Activated CD4-positive, CD25-positive, alpha-beta regulatory T cell treated with anti-CD3 and anti-CD28 coated beads, Interleukin-2, amount 50 U/mL, for 16 hours (primary cell): ENCODE measurements at places on chromosomes 12 and 14.

GRCh38 chr12:108268397-108268796, 70.7 kb downstream of the CMKLR1 start:
- DNase-seq: no peak

DNA sequence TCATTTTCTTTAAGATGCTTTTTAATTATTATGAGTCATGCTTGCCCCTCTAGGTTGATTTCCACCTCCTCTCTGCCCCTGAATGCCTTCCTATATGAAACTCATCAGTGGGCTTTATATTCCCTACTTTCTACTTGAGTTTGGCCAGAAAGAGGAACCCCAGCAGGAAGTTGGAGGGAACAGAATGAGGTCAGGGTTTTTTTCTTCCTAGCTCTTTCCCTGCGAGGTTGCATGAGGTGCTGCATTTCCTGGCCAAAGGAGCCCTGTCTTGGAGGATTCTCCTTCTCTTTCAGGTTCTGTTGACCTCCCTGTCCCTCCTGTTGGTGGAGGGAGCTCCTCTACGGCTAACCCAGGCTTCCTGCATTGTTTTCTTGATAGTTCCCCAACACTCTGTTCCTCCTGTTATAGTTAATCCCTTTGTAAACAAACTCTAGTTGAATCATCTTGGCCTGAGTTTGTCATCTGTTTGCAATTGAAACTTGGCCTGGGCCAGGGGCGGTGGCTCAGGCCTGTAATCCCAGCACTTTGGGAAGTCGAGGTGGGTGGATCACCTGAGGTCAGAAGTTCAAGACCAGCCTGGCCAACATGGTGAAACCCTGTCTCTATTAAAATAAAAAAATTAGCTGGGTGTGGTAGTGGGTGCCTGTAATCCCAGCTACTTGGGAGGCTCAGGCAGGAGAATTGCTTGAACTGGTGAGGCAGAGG, 15.3 kb upstream of the SPIC start:
- DNase-seq: no peak

DNA sequence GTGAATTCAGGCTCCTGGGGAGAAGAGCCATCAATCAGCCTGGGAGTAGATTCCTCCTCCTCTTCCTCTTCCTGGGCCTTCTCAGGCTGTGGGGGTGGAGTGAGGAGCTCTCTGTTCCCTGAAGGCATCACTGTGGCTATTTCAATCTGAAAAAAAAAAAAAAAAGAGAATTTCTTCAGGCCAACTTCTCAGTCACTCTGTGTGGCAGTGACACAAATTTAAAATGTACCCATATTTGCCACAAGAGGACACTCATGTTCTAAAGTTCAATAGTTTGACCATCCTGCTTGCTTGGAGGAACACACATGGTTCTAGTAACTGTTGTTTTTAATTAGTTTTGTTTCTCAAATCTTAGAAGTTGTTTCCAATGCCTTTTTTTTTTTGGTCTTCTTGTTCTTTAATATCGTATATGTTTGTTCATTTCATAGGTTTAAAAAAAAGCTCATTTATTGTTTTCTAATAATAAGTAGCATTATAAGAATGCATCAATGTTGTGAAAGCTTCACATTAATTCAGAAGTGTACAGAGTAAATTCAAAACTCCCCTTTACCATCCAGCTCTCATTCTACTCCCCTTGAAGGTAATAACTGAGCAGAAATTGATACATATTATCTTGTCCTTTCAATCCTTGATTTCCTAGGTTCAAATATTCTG, 23.3 kb upstream of the CCER1 start:
- no peak for DNase-seq

GRCh38 chr12:3241621-3242020, 164.4 kb downstream of the TSPAN9 start:
- no peak for DNase-seq

DNA sequence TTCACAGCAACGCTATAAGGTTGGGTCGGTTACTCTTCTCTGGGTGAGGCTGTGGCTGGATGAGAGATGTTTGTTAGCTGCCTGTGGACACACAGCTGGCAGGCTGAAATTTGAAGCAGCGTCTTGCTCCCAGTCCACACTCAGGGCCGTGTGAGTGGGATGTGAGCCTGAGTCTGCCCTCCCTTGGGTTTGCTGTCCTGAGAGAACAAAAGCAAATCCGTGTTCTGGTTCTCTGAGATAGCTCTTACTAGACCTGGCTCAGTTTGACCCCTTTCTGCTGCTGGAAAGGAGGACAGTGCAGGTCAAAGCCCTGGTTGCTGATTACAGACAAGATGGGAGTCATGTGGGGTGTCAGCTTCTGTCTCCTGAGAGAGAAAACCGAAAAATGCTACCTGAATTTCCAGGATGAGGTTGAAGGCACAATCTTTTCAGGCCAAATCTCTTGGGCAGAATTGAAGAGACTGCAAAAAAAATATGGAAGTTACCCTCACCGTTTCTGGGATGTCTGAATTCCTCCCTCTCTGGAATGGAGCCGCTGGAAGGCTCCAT, 270.8 kb downstream of the ZFP36L1 start:
- DNase-seq: no peak

GRCh38 chr12:1836854-1837421, 16.6 kb downstream of the LRTM2 start:
- no peak for DNase-seq

GRCh38 chr12:6869049-6870021, 2.0 kb downstream of the TPI1 start:
- DNase-seq: peak; percentile 75

DNA sequence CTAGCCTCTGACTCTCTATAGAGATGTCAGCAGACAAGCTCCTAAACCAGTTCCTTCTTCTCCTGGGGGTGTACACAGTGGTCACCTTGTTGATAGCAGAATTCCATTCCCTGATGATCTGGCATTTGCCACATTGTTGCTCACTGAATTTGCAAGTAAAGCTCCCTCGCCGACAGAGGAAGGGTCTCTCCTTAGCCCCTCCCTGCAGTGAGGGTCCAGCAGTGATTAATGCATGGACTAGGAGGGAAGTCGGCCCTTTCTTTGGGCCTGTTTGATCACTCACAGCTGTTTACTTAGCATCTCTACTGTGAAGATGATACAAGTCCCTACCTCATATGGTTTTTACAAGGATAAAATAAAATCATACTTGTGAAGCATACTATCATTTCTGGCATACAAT, 23.3 kb upstream of the APPL2 start:
- DNase-seq: no peak

- peak; percentile 24 for DNase-seq
Observed at GRCh38 chr12:107320033-107320928, 226.9 kb upstream of the CRY1 start.

- DNase-seq: no peak
Observed at GRCh38 chr12:79444089-79444488, 246.7 kb downstream of the PAWR start.

- no peak for DNase-seq
Observed at GRCh38 chr12:22014041-22014782, 31.8 kb upstream of the CMAS start.

GRCh38 chr12:22788913-22789312, 163.9 kb downstream of the ETNK1 start:
- DNase-seq: no peak

- DNase-seq: no peak
Observed at GRCh38 chr12:39723831-39724230, 104.2 kb upstream of the ABCD2 start.

GRCh38 chr14:28867571-28867970, 101.0 kb downstream of the FOXG1 start:
- no peak for DNase-seq

- no peak for DNase-seq
Observed at GRCh38 chr12:53338017-53338416, 1.9 kb upstream of the SP7 start.

- no peak for DNase-seq
Observed at GRCh38 chr14:22412926-22413411, 176.1 kb downstream of the DAD1 start.

DNA sequence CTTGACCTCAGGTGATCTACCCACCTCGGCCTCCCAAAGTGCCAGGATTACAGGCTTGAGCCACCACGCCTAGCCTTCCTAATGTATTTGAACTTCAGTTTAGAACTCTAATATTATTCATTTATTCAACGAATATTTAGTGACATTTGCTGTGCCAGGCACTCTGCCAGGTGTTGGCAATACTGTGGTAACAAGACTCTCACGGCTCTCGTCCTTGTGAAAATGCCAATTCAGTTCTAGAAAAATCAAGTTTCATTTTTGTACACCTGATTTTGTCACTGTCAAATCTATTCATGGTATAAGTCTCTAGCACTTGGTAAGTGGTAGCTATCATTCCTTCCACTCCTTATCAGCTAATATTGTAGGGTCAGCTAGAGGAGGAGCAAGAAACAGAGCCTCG, 6.3 kb upstream of the PWP1 start:
- no peak for DNase-seq

- no peak for DNase-seq
Observed at GRCh38 chr12:14260011-14260993, 105.2 kb upstream of the ATF7IP start.

GRCh38 chr12:104064842-104065427, 604 bp downstream of the HCFC2 start:
- no peak for DNase-seq

GRCh38 chr12:26109343-26109881, 15.4 kb downstream of the BHLHE41 start:
- no peak for DNase-seq

- DNase-seq: no peak
Observed at GRCh38 chr12:25828188-25828587, 130.3 kb upstream of the RASSF8 start.
